ENCODE measurements at places on chromosomes 16 and 17. TPM values are rescaled to one million over a fixed set of nuclear protein-coding genes. Genes with fewer than 3 reads are reported as not detected.

Gene CDH15
- not detected for total RNA-seq

Gene MPV17L
- 2.8 TPM for total RNA-seq

Gene ARHGAP23
- 69.4 TPM for total RNA-seq

Gene NOG
- total RNA-seq = 6.7 TPM

Gene UNKL
- 15.3 TPM for total RNA-seq

Gene SHCBP1
- total RNA-seq = 17.1 TPM

Gene KIF2B
- not detected for total RNA-seq

- peak; percentile 91 for DNase-seq
- H3K4me3 ChIP-seq = peak overlapping the region; percentile 50
- peaks cover 29% of the 10 kb centered on the region for H3K4me1 ChIP-seq
- peak overlapping the region; percentile 99 for H3K27ac ChIP-seq
Observed at GRCh38 chr17:43467981-43468581, 15.7 kb upstream of the DHX8 start.

GRCh38 chr16:2056077-2056476 is 8.3 kb downstream of the TSC2 start:
- DNase-seq = no peak
- H3K27me3 ChIP-seq = no peaks in the 10 kb centered on the region
- no peak overlapping the region for H3K4me3 ChIP-seq
- no peaks in the 10 kb centered on the region for H3K36me3 ChIP-seq
- no peaks in the 10 kb centered on the region for H3K4me1 ChIP-seq

- no peaks in the 10 kb centered on the region for H3K27me3 ChIP-seq
- no peak for DNase-seq
- H3K4me3 ChIP-seq = no peak overlapping the region
Observed at GRCh38 chr17:76151896-76152454, 10.9 kb upstream of the FOXJ1 start.

DNA sequence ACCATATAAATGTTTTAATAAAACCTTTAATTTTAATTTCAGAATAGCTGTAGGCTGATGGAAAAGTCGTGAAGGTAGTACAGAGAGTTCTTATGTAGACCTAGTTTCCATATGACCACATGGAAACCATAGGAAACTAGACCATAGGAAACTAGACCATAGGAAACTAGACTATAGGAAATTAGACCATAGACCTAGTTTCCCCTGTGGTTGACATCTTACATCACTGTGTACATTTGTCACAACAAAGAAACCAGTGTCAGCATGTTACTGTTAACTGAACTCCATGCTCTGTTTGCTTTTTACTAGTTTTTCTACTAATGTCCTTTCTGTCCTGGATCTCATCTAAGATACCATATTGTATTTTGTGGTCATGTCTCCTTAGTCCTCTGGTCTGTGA is 14.6 kb downstream of the NUDT7 start:
- H3K36me3 ChIP-seq = no peaks in the 10 kb centered on the region
- H3K4me3 ChIP-seq = no peak overlapping the region
- H3K4me1 ChIP-seq = peaks cover 8% of the 10 kb centered on the region
- H3K27me3 ChIP-seq = no peaks in the 10 kb centered on the region

DNA sequence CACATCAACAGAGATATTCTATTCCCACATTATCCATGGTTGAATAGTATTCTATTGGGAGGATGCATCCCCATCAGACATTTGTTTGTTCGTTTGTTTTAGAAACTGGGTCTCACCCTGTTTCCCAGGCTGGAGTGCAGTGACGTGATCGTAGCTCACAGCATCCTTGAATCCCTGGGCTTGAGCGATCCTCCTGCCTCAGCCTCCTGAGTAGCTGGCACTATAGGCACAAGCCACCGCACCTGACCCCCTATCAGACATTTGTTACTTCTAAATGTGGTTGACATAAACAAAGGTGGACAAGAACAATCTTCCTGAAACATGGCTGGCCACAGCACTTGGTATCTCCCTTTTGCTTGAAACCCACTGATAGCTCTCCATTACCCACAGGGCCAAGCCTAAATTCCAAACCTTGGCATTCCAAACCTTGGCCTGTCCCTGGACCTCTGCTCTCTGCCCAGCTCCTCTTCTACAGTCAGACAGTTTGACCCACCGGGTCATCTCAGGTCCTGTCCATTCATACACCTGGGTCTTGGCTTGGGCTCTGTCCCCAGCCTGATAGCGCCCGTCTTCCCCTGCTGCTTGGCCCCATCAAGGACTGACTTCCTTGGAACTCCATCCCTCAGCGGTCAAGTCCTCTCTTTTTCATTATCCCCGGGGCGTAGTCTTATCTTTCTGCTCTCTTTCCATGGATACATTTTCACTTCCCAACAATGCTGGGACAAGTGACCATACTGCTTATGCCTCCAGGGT is 1.5 kb upstream of the PRR29 start:
- no peaks in the 10 kb centered on the region for H3K36me3 ChIP-seq
- no peak for DNase-seq
- H3K4me1 ChIP-seq = no peaks in the 10 kb centered on the region
- H3K27ac ChIP-seq = no peak overlapping the region
- H3K4me3 ChIP-seq = no peak overlapping the region
- peaks cover 43% of the 10 kb centered on the region for H3K27me3 ChIP-seq

DNA sequence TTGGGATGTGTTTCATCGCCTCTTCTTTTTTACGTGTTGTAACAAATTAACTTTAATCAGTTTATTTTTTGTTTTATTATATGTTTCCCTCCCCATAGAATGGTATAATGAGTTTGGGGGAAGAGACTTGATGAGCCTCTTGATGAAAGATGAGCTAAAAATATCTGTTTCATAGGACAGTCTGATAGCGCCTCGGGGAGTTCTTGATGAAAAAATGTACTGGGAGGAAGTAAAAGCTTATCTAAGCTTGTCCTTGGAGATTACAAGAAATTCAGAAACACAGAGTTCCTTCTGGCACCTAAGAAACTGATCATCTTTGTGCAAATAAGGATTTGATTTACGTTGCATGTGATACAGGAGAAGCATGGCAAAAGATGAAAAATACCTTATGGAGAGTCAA is 350.2 kb upstream of the CDH8 start:
- H3K27me3 ChIP-seq = no peaks in the 10 kb centered on the region
- H3K27ac ChIP-seq = no peak overlapping the region
- DNase-seq = no peak

- no peak overlapping the region for H3K4me3 ChIP-seq
- no peaks in the 10 kb centered on the region for H3K4me1 ChIP-seq
- DNase-seq = peak; percentile 14
Observed at GRCh38 chr17:381516-381915, 28.9 kb upstream of the RPH3AL start.
